ENCODE measurements at places on chromosomes 3 and 15.

DNA sequence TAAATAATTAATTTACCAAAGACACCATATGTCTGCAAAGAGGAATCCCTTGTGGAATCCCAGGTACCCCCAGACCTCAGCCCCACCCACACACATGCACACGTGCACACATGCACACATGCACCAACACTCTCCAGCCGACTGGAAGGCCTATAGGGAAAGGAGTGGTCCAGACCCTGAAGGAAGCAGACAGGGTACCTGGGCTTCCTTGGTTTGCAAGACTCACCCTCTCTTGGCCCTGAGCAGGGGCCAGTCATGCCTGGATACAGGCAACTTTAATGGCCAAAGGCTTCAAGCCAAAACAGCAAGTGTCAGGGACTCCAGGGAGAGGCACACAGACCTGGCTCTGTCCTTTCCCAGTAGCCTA lies 8.9 kb upstream of the HAPLN3 start:
- DNase-seq, result no peak

- DNase-seq, result no peak
These were observed 29.9 kb downstream of the SPG11 start for GRCh38 chr15:44633603-44634002.

GRCh38 chr3:172291650-172292049 lies 156.6 kb downstream of the GHSR start:
- no peak for DNase-seq

- DNase-seq, result no peak
These were observed 62.5 kb downstream of the FAM43A start for GRCh38 chr3:194748225-194748624.

DNA sequence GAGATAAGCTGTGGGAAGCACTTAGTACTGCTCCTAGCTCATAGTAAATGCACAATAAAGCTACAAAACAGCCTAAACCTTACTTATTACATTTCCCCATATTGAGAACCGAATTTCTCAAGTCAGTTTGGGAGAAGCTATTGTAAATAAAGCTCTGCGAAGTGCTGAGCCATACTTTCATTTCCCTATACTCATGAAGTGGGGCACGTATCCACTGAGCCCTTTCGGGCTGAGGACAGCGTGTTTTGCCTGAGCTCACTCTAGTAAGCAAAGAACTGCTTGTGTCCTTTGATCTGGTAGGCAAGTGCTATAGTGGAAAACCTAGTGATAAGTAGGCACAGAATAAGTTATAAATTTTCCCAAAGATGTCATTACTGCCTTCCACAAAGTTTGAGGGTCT lies 165.0 kb downstream of the RSL24D1 start:
- DNase-seq, result no peak

DNA sequence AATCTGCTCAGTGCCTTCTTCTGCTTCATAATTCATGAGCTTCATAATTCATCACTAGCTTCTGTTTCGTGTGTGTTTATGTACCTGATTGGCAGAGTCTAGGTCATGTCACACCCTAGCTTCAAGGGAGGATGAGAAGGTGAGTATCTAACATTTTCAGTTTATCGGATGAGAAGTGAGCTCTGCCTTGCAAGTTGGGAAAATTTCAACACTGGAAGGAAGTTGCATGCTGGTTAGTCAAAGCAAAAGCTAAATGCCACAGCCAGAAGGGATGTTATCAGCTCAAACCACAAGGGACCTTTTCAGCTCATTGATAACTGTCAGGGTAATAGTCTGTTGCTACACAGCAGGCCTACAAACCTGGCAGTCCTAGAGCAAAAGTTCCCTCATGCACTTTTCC lies 7.3 kb upstream of the TNFSF10 start:
- DNase-seq, result peak; percentile 54
